ENCODE measurements at places on chromosomes 5 and 9.

- DNase-seq, result no peak
Observed at GRCh38 chr9:108973895-108974294, 39.4 kb downstream of the CTNNAL1 start.

- no peak for DNase-seq
Observed at GRCh38 chr9:93220627-93221026, 36.7 kb downstream of the WNK2 start.

DNA sequence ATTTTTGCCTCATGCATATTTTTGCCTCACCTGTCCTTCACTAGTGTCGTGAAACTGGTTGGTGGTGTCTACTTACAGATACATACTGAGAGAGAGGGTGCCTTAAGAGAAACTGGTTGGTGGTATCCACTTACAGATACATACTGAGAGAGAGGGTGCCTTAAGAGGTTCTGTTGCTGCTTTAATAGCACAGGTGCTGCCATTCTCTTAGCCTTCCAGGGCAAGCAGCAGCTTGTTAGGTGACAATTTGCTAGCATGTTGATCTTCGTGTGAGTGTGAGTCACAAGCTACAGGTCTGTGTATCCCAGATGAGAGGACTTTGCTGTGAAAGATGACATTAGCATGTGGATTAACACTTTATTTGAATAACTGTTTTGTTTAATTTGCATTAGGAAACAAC, 1.4 kb downstream of the PTTG1 start:
- DNase-seq, result no peak

- peak; percentile 44 for DNase-seq
Observed at GRCh38 chr5:146877783-146878475, 628 bp downstream of the PPP2R2B start.

DNA sequence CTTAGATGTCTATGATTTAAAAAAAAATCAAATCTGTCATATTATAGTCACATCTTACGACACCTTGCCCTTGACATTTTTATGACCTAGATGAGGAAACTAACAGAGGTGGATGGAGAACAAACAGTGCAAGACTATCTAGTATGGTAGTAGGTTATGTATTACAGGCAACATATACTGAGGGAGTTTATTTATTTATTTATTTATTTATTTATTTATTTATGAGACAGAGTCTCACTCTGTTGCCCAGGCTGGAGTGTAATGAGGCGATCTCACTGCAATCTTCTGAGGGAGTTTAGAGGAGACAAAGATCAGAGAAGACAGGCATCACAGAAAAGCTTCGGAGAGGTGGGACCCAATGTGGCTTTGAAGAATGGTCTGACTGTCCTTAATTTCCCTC, 4.5 kb upstream of the PBX3 start:
- no peak for DNase-seq

- no peak for DNase-seq
Observed at GRCh38 chr9:69955536-69956355, 87.9 kb upstream of the MAMDC2 start.

DNA sequence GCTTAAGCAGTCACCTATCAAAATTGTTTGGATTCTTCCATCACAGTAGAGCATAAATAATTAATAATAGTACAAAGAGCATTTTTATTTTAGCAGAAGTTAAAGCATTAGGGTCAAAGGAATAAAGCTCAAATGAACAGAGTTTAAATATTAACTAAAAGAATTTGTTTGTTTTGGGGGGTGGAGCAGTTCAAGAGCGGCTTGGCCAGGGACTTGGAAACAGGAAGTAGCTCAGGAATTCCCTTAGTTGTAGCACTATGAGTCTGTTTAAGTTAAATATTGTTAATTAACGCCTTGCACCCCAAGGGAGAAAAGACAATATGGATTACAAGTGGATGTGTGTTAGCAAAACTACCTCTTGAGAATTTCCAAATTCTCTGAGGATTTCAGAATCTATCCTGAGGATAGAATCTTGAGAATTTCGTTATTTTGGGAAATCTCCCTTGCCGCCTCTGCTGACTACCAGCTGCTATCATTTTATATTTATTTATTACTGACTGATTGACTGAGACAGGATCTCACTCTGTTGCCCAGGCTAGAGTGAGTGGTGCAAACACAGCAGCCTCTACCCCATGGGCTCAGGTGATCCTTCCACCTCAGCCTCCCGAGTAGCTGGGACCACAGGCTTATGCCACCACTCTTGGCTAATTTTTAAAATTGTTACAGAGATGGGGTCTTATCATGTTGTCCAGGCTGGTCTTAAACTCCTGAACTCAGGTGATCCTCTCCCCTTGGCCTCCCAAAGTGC, 96.7 kb upstream of the CHD1 start:
- no peak for DNase-seq

GRCh38 chr9:106733828-106734380, 129.1 kb upstream of the ZNF462 start:
- DNase-seq, result no peak

- peak; percentile 9 for DNase-seq
Observed at GRCh38 chr9:24832307-24832706, 286.6 kb upstream of the IZUMO3 start.

GRCh38 chr9:84239343-84239742, 101.2 kb downstream of the SLC28A3 start:
- no peak for DNase-seq

GRCh38 chr5:65070026-65070425, 301.3 kb downstream of the CWC27 start:
- no peak for DNase-seq

DNA sequence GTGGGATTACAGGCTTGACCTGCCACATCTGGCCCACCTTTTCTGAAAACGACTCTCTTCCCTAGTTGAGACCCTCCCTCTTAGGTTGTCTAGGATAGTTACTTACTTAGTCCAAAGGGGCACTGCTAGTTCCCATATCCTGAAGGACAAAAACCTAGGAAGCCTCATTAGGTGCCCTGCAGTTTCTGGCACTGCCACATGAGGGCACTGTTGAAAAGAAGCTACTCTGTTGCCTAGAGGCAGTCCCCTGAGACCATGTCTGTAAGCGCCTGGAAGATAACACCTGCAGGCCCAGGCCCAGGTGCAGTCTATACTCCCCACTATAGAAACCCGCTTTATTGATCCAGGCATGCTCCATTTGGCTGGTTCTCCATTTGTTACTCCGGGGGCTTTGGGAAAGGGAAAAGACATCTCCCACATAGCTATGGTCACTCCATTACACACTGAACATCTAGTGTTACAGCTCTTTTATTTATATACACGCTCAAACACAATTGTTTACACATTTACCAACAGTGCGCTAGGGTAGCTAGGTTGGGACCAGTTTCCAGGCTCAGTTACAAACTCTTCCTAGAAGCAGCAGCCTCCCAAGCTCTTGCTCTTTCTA, 73.4 kb upstream of the PPARGC1B start:
- peak; percentile 55 for DNase-seq

- DNase-seq, result no peak
Observed at GRCh38 chr9:97039514-97039860, 545 bp upstream of the CTSV start.

DNA sequence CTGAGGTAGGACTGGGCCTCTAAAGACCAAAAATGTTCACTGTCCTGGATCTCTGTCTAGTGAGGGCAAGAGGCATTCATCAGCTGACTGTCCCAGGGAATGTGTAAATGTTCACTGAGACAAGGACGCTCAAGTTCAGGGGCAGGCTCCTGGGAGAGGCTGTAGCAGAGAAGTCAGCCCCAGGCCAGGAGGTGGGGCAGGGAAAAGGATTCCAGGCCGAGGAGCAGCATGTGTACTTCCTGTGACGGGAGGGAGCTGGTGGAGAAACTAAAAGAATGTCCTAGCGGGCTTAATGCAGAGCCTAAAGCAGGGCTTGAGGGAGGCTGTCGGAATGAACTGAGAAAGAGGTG, 205.8 kb downstream of the GABBR2 start:
- DNase-seq, result no peak

GRCh38 chr5:64834037-64834436, 65.3 kb downstream of the CWC27 start:
- no peak for DNase-seq

GRCh38 chr5:4246447-4246846, 650.8 kb downstream of the IRX1 start:
- DNase-seq, result no peak

- DNase-seq, result no peak
Observed at GRCh38 chr9:84277646-84278045, 62.9 kb downstream of the SLC28A3 start.

GRCh38 chr5:151202381-151203139, 21.3 kb downstream of the CCDC69 start:
- no peak for DNase-seq

GRCh38 chr5:95686651-95687050, 3.9 kb upstream of the SPATA9 start:
- DNase-seq, result no peak

DNA sequence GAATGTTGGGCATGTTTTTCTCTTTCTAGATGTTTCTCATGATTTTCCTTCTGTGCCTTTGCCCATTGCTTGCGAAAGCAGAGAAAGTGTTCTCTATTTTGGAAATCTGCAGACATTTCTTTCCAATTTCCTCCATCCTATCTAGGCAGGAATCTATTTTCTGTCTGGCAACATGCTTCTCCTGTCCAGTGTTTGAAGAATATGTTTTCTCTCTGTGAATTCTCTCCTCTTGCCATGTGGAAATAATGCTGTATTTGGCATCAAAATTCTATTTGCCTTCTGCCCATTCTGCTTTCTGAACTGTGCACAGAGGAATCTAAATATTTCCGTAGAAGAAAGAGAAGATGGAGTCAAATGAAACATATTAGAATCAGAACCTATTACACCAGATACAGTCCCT, 833.3 kb downstream of the CDH9 start:
- no peak for DNase-seq

DNA sequence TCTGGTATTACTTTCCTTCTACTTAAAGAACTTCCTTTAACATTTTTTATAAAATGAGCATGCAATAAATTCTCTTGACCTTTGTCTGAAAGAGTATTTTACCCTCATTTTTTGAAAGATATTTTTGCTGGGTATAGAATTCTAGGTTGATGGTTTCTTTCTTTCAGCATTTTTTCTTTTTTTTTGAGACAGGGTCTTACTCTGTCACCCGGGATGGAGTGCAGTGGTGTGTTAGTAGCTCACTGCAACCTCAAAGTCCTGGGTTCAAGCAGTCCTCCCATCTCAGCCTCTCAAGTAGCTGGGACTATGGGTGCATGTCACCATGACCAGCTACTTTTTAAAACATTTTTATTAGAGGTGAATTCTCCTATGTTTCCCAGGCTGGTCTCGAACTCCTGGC, 10.7 kb upstream of the TSC1 start:
- no peak for DNase-seq

DNA sequence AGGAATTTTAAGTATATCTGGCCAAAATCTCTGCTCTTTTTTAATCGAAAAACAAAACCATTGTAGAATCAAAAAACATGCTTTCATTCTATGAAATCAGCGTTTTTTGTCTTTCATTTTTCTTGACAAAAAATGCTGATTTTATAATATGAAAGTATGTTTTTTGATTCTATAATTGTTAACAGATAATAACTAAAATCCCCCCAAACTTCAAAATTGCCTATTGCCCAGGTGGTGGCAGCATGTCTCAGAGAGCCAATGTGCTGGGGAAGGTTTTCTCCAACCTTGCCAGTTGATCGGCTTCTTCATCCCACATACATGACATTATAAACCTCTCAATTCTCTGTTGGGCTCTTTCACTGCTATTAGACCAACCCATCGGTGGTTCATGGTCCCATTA, 5.1 kb upstream of the SMIM15 start:
- peak; percentile 42 for DNase-seq

GRCh38 chr9:126153382-126153781, 173.2 kb upstream of the MVB12B start:
- no peak for DNase-seq

- DNase-seq, result no peak
Observed at GRCh38 chr9:93290495-93291434, 106.8 kb downstream of the WNK2 start.

- peak; percentile 12 for DNase-seq
Observed at GRCh38 chr5:137220523-137220927, 278.6 kb downstream of the SPOCK1 start.
